ENCODE measurements at places on chromosomes 12 and 14.

- DNase-seq, result no peak
These were observed 106.0 kb upstream of the CCDC196 start for GRCh38 chr14:66380143-66380542.

DNA sequence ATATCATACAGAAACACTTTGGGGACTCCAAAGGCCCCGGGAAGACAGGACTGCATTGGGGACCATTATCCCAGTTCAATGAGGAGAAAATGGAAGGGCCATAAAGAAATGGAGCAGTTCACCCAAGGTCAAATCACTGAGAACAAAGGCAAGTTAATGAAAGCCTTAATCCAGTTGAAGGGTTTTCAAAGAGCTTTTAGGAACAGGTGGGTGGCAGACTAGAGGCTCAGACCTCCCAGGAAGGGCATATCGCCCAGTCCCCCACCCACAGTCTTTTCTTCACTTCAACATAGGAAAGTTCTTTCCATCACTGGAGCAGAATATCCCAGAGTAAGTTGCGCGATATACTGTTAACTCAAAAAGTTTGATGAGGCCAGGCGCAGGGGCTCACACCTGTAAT is 136.1 kb upstream of the CCND2 start:
- DNase-seq, result no peak

- DNase-seq, result no peak
These were observed 33.3 kb downstream of the APAF1 start for GRCh38 chr12:98678236-98678945.

- DNase-seq, result no peak
These were observed 90.9 kb upstream of the MDM1 start for GRCh38 chr12:68422956-68423574.

- no peak for DNase-seq
These were observed 145.9 kb downstream of the PRKCH start for GRCh38 chr14:61467296-61467695.

GRCh38 chr12:27588776-27589175 is 64.8 kb downstream of the PPFIBP1 start:
- no peak for DNase-seq

DNA sequence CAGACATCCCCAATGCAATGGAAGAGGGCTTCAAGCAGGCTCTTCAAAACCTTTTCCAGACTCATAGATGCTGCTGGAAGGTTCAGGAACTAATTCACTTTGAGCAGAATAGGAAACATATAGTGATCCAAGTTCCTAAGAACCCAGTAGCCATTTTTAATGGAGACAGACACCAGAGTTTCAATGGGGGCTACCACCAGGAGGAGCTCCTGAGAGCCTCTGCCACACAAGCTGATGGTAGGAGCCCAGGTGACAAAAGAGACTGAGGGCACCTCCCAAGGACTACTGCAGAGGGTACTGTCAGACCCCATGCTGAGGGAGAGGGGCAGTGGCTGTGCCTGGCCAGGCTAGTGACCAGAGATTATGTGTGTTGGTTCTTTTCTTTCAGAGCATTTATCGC is 45.9 kb downstream of the IFNG start:
- no peak for DNase-seq

- no peak for DNase-seq
These were observed 4.7 kb upstream of the IPO8 start for GRCh38 chr12:30700216-30700900.

- DNase-seq, result no peak
These were observed 308.2 kb upstream of the FBXO33 start for GRCh38 chr14:39740454-39740853.

GRCh38 chr12:84361651-84362551 is 550.7 kb downstream of the SLC6A15 start:
- DNase-seq, result no peak

DNA sequence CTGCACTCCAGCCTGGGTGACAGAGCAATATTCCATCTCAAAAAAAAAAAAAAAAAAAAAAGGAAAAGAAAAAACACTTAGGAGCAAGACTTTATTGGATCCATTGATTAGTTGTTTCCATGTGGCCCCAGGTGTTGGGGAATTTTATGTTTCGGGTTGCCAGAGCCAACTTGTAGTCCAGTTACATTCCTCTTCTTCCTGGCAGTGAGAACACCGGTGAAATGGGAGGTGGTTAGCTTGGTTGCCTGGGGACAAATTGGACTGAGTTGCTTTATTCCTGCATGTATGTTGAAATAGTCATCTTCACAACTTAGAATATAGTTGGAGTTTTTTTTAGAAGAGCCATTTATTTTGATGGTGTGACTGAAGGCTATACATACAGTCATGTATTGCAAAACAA is 12.6 kb downstream of the RCOR1 start:
- DNase-seq, result no peak

DNA sequence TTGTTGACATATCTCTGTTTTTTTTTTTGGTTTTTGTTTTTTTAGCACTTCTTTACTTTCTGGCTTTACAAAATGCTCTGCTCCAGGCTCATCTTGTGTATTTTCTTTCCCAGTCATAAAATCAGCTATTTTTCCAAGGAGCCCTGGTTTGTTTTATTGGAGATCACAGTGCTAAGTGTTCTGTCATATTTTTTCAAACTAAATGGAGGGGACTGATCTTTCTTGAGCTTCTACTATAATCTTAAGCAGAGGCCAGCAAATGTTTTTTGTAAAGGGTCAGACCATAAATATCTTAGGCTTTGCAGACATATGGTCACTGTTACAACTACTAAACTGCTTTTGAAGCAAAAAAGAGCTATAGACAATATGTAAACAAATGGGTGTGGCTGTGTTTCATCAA is 30.6 kb upstream of the LIN7A start:
- DNase-seq, result no peak

GRCh38 chr12:10215436-10215835 is 2.8 kb downstream of the GABARAPL1 start:
- no peak for DNase-seq

DNA sequence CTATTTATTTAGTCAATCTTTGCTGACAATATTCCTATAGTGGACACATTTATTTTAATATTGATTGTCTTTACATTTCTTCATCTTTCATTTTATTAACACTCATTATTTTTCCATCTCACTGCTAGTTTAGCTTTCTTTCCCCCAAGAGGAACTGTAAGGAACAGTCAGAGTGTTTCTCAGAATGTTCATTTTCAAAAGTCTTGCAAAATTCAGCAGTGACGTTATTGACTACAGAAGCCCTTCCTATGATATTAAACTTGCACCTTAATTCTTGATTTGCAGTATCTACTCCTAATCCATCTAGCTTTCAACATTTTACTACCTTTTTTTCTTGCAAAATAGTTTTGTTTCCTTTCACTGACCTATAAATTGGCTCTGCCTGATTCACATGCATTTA is 13.0 kb downstream of the CLEC2B start:
- no peak for DNase-seq

DNA sequence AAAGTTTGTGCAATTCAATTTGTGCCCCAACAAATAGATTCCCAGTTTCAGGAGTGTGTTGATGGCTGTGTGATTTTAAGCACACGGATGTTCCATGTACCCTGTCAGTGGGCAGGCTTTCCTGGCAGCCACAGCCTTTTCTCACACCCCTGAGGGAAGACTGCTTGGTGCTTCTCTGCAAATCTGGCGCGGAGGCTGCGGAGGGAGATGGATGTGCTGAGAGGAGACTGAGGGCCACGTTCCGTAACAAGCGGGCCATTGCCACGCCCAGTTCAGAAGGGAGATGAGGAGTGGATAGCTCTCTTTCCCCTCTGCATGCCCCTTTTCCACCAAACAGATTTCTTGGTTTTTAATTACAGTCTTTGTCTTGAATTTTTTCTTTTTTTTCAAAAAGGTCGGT is 89.1 kb downstream of the BEGAIN start:
- no peak for DNase-seq

DNA sequence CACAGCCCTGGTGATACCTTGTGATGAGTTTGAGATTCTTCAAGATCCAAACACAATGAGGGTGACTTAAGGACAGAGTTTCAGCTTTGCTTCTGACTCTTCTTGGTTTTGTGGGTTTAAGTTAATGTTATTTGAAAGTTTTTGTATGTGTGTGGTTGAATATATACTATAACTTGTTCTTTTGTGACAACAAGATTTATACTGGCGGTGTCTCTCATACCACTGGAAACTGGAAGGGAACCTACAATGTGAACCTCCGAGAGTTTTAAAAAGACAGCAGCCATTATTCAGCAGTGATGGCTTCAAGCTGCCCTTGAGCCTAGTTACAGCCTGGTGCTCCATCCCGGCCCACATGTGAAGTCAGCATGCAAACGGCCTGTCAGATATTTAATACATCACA is 87.9 kb upstream of the IGF1 start:
- DNase-seq, result no peak

DNA sequence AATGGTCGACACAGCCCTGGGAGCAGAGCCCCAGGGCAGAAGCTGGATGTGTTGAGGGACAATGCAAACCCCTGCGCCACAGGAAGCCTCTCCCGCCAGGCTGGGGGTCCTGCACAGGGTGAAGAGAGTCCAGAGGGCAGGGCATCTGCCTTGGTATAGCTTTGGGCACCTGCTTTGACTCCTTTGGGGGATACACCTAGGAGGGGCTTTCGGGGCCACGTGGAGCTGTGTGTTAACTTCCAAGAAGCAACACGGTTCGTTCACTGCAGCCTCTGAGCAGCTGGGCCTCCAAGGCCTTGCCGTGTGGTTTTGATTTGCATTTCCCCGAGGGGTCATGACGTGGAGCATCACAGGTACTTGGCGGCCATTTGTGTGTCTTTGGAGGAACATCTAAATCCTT is 5.8 kb upstream of the PUS1 start:
- no peak for DNase-seq

DNA sequence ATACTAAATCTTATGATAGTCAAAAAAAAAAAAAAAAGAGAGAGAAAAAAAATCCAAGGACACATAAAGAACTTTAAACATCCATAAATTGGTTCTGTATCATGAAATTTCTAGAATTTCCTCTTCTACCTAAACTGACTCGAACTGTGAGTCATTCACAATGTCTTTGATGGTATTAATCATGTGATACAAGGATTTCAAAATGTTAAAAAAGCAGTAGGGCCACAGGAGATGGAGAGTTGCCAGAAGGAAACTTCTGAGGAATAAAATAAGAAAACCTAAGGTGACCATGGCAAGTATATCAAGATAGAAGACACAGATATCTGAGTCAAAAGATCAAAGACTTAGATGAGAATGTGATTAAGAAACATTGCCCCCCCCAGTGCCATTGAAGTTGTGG is 1320.9 kb upstream of the FLRT2 start:
- no peak for DNase-seq

GRCh38 chr14:71931492-71932228 is 569 bp upstream of the RGS6 start:
- DNase-seq, result peak; percentile 62

DNA sequence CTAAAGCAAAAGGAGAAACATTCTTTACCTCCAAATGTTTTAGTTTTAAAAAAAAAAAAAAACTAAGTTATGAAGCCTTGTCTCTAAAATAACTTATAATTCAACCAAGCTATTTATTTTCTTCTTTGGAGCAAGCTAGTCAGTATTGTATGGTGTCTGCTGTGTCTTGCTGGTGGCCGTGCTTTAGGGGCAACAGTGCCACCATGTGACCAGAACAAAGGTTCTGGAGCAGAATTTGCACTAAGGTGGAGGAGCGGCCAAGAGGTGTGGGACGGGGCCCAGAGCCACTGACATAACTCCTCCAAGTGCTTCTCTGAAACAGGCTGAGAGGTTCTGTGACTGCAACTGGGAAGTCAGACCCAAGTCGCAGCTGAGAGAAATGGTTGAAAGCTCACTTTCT is 4.5 kb downstream of the FICD start:
- peak; percentile 12 for DNase-seq

- no peak for DNase-seq
These were observed 13.7 kb downstream of the SPRYD3 start for GRCh38 chr12:53065470-53065869.

- peak; percentile 41 for DNase-seq
These were observed 22.5 kb downstream of the MRPS35 start for GRCh38 chr12:27733052-27733656.

DNA sequence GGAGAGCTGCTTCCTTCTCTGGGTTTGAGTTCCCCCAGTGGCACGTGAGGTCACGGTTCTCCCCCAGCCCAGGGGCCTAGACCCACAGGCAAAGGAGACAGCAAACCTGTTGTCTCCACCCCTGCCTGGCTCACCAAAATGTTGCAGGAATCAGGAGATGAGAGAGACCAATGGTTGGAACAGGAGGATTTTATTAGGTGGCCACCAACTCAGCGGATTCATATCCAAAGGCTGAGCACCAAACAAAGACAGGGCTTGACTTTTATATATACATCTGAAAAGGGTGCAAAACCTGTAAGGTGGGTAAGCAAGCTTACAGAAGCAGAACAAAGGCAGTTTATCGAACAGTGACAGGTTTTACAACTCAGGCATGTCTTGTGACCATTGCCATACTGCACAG is 9.2 kb upstream of the ADAM21 start:
- DNase-seq, result no peak

GRCh38 chr14:81455390-81455789 is 55.3 kb upstream of the STON2 start:
- no peak for DNase-seq

DNA sequence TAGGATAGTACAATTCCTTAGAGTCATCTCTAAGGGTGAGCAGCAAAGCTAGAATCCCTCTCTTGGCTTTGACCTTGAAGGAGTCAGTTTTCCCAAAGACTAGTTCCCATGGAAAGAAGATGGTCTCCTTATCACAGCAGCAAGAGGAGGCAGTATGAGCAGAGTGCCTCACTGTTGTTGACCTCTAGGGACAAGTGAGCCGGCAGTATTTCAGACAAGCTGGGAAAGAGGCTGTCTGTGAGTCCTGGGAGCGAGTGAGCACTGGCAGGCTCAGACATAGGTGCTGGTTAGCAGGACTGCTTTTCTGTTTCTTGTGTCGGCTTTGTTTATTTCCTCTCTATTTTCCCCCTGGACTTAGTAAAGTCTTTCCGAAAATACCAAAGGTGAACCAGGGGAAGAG is 60.7 kb downstream of the NTF3 start:
- DNase-seq, result no peak

DNA sequence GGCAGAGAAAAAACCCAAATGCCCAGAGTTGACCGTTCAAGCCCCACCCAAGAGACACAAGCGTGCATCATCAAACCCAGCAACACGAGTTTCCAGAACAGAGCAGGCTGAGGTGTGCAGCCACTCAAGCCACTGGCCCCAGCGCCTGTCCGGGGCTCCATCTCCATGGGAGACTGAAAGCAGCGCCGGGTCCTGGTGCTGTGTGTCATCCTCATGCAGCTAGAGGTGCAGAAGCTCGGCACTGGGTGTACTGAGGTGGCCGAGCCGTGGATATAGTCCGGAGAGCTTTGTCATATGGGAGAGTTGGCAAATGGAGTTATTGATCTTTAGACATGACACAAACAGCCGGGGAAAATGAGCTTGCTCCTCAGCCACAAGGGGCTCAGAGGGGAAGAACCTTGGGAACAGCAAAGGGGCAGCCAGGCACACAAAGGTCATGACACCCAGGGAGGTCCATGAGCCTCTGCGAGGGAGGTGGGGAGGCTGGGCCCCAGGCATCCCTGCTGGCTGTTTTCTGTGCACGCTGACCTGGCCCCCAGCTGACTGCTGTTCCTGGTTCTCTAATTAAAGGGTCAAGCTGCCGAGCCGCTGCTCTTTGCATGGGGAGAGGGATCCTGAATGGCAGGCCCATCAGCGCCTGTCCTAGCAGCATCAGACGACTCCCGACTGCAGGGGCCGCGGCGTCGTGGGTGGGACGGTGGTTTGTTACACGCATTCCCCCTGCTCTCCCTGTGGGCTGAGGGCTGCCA is 145.4 kb upstream of the SFSWAP start:
- no peak for DNase-seq

GRCh38 chr14:79050787-79051727 is 880.9 kb downstream of the NRXN3 start:
- DNase-seq, result no peak

- no peak for DNase-seq
These were observed 6.2 kb downstream of the KHNYN start for GRCh38 chr14:24435998-24436354.

GRCh38 chr14:99806836-99807235 is 13.6 kb downstream of the EML1 start:
- DNase-seq, result no peak
